PC-3 (cell line): ENCODE measurements at places on chromosomes 13 and 19.

DNA sequence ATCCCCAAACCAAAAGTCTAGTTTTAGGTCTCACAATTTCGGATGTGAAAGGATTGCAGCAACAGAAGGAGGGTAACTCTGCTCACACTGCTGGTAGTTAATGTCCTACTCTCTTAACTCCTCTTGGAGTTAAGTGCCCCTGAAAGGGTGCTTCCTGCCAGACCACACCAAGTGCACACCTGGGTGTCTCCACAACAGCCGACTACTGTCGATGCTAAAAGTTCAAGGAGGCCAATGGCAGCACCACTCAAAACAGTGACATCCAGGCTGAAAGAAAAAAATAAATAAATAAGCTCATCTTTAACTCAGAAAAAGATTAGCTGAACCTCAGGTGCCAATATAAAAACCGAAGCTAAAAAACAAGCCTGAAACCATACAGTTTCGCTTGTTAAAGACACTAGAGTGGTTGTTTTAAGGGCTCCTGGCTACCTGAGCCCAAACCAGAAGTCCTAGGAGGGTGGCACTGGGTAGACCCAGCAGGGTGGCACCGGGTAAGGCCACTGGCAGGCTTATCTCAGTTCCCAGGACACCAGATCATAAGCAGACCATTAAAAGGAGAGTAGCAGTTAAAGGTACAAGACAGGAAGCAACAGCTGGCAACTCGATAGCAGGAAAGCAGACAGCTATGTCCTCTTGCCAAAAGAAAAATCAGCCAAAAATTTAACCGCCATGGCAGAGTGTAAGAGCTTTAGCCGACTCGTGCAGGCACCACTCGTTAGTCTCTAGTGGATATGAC lies 39.3 kb downstream of the BRD4 start:
- DNase-seq: no peak

- DNase-seq: no peak
Observed at GRCh38 chr13:72435251-72435650, 292.2 kb downstream of the MZT1 start.

DNA sequence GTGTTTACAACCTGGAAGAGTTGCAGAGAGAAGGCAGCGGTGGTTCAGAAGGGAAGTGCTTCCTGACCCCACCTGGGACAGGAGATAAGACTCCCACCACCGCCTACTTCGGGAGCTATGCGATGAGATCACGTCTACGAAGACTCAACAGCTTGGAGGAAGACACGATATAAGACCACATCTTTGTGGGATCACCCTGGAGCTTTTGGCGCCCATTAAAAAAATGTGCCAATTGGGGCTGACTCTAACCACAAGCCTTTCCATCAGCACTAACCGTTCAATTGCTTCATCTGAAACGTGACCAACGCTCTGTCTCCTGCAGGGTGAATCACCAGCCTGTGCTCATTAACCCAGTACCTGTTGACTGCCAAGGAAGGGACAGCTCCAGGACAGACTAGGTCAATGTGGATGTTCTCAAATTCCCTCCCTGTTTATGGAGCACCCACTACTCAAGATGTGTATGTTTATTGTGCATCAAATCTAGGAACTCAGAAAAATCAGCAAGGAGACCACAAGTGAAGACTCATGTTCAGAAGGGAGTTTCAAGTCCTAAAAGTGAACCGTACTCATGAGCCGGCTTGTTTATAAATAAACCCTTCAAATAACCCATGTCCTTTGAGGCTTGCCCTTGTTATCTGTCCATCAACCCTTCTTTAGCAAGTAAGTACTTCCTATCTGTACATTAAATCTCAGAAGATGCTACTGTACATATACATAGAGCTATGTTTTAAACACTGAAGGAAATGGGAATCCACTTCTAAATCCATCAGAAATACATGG lies 67.5 kb downstream of the LATS2 start:
- no peak for DNase-seq

DNA sequence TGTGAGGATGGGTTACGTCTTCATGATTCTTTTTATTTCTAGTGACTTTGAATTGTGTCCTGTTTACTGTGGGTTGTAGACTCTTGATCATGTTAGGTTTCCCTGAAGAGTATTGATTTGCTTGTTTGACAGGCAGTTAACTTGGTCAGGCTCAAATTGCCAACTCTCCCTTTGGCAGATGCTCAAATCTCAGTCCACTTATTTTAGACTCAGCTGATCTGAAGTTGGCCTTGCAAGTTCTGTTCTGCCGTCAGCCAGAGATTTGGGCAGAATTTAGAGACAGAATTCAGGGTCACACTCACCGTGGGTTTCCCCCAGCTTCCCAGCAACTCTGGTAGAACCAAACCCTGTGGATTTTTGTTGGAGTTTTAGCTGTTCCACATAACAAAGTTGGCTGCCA lies 71.6 kb upstream of the TEX29 start:
- no peak for DNase-seq

GRCh38 chr13:28609926-28610325 lies 49.0 kb upstream of the POMP start:
- peak; percentile 71 for DNase-seq
